ENCODE measurements at places on chromosomes 5 and 9. TPM values are rescaled to one million over a fixed set of nuclear protein-coding genes. Genes with fewer than 3 reads are reported as not detected.

DNA sequence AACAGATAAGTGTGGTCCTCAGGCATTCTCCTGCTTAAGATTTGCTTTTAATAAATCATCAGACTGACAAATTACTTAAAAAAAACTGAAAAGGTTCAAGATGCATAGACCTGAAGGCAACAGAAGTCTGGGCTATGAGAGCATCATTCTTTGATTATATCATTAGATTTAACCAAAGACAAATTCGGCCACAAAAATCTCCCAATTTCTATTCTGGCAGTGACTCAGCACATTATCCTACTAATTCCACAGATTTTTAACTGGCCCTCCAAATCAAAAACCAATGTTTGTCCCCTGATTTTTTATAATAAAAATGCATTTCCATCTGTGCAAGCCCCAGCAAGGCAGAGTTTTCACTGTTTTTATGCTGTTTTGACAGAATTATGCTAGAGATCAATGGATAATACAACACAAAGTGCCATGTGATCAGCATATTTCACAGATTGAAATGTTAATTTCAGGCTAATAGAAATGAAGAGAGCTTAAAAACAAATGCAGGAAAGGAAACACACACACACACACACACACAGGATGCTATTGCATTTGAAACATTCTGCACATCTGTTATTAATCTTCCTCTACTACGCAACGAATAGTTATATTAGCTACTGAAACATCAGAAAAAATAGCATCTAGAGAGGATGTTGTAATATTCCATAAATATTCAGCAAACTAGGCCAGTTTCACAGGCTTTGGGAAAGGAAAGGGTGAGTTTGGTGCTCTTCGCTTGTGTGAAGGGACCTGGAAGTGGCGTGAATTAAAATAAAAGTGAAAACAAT is 177.6 kb upstream of the ST8SIA4 start:
- DNase-seq, result no peak

GRCh38 chr5:31638345-31638744 is 586 bp upstream of the PDZD2 start:
- peak; percentile 67 for DNase-seq

DNA sequence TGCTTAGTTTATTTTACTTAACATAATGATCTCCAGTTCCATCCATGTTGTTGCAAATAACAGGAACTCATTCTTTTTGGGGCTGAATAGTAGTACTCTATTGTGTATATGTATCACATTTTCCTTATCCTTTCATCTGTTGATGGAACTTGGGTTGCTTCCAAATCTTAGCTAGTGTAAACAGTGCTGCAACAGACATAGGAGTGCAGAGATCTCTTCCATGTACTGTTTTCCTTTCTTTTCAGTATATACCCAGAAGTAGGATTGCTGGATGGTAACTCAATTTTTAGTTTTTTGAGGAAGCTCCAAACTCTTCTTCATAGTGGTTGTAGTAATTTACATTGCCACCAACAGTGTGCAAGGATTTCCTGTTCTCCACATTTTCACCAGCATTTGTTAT is 138.8 kb upstream of the POC5 start:
- DNase-seq, result no peak

DNA sequence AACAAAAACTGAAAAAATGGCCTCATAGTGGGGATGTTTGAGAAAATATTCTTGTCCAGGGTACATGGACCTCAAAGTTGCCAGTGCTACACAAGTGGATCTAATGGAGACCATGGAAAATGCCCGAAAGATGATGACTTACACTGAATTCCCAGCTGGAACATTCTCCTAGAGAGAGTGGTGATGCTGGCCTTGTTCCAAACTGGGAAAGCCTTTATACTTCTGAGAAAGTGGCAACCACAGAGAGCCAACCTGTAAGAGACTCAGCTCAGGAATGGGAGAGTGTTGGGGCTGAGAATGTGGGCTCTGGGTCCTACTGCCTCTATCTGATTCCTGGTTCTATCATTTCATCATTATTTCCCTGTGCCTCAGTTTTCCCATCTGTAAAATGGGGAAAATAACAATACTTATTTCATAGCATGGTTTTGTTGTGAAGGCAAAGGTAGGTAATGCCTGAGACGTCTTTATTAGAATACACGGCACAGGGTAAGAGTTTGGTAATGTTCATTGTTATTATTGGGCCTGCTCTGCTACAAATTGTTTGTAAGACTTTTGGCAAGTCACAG is 229.0 kb upstream of the PANK3 start:
- no peak for DNase-seq

GRCh38 chr5:78008356-78008967 is 232.3 kb upstream of the TBCA start:
- DNase-seq, result no peak

- DNase-seq, result no peak
Observed at GRCh38 chr5:82351754-82352145, 73.6 kb upstream of the RPS23 start.

- no peak for DNase-seq
Observed at GRCh38 chr9:131404987-131405386, 11.1 kb downstream of the PRRC2B start.

GRCh38 chr5:13566871-13567339 is 377.6 kb downstream of the DNAH5 start:
- no peak for DNase-seq

The IFNA21 gene
- not detected for total RNA-seq

DNA sequence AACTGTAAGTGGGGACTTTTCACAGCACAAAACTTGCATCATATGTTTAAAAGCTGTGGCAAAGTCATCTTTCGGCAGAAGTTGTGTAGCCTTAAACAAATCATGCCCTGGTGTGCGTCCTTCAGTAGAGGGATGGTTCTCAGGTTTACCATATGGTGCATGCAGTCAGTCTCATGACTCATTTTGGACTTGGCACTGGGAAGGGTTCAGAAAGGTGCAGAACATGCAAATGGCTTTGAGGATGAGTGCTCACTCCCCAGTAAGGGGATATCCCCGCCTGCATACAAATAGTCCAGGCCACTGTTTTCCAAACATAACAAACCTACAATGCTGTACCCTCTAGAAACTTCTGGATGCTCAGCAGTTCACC is 260.3 kb downstream of the NDUFS4 start:
- DNase-seq, result no peak

GRCh38 chr9:18384066-18384465 is 89.9 kb upstream of the ADAMTSL1 start:
- DNase-seq, result no peak

The OCLN gene
- 136 TPM for total RNA-seq

- DNase-seq, result no peak
Observed at GRCh38 chr9:1938675-1939170, 76.4 kb upstream of the SMARCA2 start.

The GALNT10 gene
- total RNA-seq, result 93.8 TPM
